ENCODE measurements at places on chromosomes 2 and 18.

DNA sequence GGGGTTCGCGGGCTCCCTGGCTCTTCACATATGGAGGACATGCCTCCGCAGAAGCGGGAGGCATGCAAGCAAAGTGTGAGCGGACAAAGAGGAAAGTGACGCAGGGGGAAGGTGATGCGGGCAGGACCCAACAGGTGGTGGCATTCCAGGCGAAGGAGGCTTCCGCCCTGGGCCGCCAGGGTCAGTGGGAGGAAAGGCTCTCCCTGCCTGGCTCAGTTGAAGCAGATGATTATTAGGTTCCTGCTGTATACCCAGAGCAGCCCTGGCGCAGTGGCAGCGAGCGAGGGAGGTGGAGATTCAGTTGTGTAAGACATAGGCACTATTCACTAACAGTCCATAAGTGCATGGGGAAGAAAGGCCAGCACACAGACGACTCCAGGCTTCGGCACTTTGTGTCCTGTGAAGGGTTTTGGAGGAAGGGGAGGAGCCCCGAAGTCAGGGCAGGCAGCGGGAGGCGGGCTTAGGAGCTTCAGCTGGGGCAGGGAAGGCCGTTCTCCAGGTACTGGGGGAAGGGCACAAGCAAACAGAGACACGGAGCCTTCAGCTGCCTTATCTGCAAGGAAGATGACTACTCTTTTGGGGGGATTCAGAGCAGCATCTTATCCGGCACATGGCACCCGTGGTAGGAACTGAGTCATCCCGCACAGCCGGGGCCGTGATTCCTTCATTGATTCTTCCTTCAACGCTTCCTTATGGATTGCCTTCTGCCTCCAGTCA, 89.8 kb downstream of the TGOLN2 start:
- DNase-seq = no peak

DNA sequence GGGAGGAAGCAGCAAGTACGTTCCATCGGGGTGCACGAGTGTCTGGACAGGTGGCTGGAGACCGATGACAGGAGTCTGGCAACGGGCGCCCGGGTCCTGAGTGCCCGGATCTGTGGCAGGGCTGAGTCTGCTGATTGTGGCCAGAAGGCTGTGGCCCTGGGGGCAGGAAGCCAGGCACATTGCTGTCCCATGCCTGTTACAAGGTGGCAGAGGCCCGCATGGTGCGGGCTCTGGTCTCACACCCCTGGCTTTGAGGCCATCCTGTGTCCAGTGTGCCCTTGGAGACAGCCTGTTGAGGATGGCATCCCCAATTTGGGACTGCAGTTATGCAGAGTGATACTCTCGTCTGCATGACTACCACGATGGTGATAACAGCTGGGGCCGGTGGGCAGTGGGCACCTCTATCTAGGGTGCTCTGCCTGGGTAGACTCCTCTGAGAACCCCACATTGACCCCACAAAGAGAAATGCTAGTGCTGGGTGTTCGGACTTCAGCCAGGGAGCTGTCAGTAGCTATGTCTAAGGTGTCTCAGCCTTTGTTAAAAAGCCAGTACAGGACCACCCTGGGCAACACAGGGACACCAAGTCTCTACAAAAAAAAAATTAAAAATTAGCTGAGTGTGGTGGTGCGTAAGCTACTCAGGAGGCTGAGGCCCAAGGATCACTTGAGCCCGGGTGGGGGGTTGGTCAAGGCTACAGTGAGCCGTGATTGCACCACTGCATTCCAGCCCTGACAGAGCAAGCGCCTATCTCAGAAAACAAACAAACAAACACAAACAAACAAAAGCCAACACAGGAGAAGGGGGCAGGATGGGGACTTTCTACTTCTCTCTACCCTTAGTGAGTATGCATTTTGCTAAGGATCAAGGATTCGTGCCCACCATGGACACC, 88.3 kb downstream of the RHOB start:
- no peak for DNase-seq

DNA sequence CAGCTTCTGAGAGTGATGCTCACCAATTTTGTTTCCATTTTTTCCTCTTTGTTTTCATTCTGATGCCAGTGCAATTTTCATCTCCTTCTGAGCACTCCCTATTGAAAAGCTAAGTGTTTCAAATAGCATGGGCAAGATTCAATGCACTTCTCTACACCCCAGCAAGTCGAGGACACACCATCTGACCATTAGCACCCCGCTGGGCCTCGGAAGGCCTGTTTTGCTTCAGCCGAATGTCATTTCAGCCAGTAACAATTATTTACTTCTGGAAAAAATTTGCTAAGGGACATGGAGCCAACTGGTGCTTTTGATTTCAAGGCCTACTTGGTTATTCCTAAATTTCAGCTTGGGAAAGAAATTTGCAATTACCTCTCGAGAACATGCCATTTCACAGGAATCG, 392.4 kb downstream of the RNF144A start:
- no peak for DNase-seq

- no peak for DNase-seq
Measured at GRCh38 chr2:26317377-26318105, 28.4 kb upstream of the SELENOI start.

- DNase-seq = no peak
Measured at GRCh38 chr2:198408171-198408570, 603.8 kb downstream of the PLCL1 start.

GRCh38 chr2:22890132-22890531, 494.8 kb upstream of the KLHL29 start:
- DNase-seq = no peak

DNA sequence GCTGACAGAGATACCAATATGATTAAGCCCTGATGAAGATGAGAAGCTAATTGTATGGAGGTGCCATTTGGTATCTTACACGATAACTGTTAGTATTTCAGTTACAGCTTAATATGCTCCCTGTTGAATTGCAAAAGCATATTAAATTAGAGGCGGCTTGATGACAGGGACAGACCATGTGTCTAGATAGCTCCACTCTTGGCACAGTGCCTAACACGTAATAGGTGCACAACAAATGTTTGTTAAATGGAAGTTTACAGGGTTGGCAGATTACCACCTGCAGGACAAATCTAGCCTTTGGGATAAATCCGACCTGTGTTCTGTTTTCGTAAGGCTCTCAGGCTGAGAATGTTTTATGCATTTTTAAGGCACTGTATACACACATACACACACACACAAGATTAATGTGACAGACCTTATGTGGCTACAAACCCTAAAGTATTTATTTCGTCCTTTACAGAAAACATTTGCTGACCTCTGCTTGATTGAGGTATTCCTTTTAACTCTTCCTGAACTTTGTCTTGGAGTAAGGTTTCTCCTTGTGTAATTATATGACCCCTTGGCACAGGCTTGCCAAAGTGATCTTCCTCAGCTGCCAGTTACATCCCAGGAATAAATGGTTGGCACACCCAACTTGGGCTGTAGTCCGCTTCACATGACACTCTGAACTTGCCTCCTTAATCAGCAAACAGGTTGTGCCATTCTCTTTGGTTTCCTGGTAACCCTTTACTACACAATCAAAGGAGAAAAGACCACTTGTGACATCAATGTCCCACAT, 348.9 kb downstream of the HRH4 start:
- no peak for DNase-seq

DNA sequence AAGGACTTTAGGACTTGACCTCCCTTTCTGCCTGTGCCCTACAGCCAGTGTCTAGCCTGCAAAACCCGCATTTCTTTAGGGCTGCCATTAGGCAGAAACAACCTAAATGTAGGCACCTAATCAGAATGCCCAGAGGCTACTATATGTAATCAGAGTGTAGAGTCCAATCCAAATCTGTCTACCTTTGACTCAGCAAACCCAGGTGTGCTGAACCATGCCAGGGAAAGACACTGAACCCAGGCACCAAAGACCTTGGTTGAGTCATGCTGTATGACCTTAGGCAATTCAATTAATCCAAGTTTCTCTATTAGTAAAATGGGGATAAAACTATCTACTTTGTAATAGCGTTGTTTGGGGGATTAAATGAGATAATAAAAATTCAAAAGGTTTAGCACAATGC, 20.7 kb downstream of the CAPN14 start:
- DNase-seq = no peak

- no peak for DNase-seq
Measured at GRCh38 chr18:12433829-12434540, 26.3 kb downstream of the PRELID3A start.

DNA sequence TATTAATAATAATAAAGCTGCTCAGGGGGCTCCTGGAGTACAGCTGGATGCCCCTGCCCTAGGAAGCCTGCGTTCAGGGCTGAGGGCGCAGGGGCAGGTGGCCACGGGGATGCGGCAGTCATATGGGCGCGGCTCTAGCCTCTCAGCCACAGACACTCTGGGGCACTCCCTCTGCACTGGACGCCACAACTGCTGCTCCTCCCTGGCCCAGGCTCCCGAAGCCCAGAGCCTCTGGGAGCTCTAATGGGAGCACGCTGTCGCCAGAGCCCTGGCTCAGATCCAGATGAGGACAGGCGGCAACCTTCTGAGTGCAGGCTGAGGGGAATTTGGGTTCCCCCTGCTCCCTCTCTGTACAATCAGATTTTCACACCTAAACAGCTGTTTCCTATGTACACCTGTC, 93.6 kb downstream of the MTCL1 start:
- DNase-seq = no peak

GRCh38 chr18:63025251-63026090, 294.1 kb downstream of the BCL2 start:
- DNase-seq = no peak

DNA sequence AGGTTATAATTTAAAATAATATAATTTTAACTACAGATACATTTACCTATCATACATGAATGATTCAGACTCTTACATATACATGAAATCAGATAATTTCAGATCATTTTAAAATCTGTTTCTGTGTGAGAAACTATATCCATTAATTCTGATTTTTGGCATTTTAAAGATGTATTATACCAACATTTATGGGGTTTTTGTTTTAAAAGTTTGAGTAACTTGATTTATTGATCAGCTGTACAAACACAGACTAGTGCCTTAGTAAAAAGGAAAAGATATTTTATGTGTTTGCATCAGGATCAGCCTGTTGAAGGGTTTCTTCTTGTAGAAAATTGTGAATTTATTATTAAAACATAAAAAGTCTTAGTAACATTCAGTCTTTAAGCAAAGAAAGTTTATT, 59.9 kb downstream of the KIAA1328 start:
- no peak for DNase-seq

DNA sequence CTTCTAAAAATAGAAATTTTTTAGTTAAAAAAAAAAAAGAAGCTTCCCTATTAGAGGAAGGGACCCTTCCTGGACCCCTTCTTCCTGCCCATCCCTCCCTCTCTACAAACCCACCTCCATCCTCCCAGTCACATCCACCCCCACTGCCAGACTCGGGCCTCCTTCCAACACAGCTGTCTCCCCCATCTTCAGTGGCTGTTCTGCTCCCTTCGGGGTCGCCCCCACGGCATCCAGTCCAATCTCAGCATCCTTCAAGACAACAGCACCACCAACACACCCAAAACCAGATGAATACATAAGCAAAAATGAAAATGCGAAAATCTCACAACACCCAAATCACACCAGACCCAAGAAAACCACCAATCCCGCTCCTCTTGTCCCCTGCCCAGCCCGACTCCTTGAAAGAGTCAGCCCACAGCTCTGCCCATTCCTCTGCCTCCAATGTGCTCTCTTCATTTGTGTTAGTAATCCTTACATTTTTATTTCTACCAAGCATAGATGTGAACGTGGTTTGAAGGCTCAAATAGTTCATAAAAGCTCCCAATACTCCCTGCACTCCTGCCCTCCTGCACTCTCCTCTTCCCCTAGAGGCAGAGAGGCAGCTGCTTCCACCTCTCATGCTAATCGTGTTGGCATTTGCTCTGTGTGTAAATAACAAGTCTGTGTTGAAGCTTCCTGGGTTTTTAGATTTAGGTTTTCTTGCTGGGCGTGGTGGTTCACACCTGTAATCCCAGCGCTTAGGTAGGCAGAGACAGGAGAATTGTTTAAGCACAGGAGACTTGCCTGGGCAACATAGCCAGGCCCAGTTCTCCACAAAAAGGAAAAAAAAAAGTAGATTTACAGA, 37.0 kb downstream of the MAL start:
- DNase-seq = no peak

GRCh38 chr2:130823171-130823885, 13.4 kb upstream of the ARHGEF4 start:
- DNase-seq = no peak

GRCh38 chr2:148968301-148968700, 70.2 kb upstream of the LYPD6B start:
- DNase-seq = no peak

DNA sequence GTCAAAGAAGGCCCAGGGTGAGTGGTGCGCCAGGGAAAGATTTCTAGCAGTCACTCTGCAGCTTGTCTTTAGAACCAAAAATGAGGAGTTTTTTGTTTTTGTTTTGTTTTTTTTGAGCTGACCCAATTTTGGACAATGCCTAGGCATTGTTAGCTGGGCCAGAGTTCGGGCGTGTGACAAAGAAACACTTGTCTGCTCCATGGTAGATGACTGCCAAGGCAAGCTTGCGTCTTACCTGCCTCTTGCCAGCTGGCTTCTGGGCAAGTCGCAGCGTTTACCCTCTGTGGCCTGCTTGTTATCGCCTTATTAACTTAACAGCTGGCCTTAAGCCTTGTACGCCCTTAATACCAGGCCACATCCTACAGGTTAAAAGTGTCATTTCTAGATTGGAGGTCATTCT, 114.3 kb downstream of the GALNT1 start:
- no peak for DNase-seq

GRCh38 chr2:200695191-200695590, 109.4 kb downstream of the AOX1 start:
- no peak for DNase-seq

GRCh38 chr18:10332452-10332851, 122.0 kb upstream of the APCDD1 start:
- no peak for DNase-seq

GRCh38 chr2:112713585-112713925, 7.3 kb upstream of the NT5DC4 start:
- no peak for DNase-seq

GRCh38 chr2:39403311-39403710, 33.8 kb downstream of the MAP4K3 start:
- no peak for DNase-seq

DNA sequence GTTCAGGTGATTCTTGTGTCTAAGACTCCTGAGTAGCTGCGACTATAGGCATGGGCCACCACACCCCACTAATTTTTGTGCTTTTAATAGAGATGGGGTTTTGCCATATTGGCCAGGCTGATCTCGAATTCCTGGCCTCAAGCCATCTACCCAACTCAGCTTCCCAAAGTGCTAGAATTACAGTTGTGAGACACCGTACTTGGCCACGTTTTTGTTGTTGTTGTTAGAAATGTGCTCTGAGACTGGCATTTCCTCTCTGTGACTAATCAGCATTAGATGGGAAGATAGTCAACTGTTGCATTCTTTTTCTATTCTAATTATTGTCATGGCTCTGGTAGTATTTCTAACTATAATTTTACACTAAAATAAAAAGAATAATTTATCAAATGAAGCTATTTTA, 191.7 kb downstream of the CAMKMT start:
- no peak for DNase-seq

GRCh38 chr2:159262226-159262625, 24.3 kb downstream of the WDSUB1 start:
- DNase-seq = no peak

- no peak for DNase-seq
Measured at GRCh38 chr2:75865083-75865482, 154.4 kb upstream of the GCFC2 start.
